ENCODE measurements at places on chromosomes 1 and 21. TPM values are rescaled to one million over a fixed set of nuclear protein-coding genes. Genes with fewer than 3 reads are reported as not detected.

Gene MPC2
- 50.7 TPM for total RNA-seq

Gene PARS2
- total RNA-seq = 4.4 TPM

Gene KRTAP11-1
- not detected for total RNA-seq

Gene PODN
- 5.6 TPM for total RNA-seq

Gene GBP6
- total RNA-seq = under 0.01 TPM

Gene SYTL1
- under 0.01 TPM for total RNA-seq

Gene AIM2
- total RNA-seq = not detected

Gene DMBX1
- not detected for total RNA-seq

Gene CAMTA1
- total RNA-seq = 59.6 TPM

Gene ETV3L
- not detected for total RNA-seq

Gene TRAF5
- total RNA-seq = 5.2 TPM

Gene PRKCZ
- 3.3 TPM for total RNA-seq

Gene PLA2G2C
- total RNA-seq = not detected

Gene ALX3
- not detected for total RNA-seq

Gene CRB1
- under 0.01 TPM for total RNA-seq

Gene TIE1
- 6.3 TPM for total RNA-seq

Gene LCE1D
- total RNA-seq = not detected

Gene SUSD4
- under 0.01 TPM for total RNA-seq

Gene TMEM54
- 25.9 TPM for total RNA-seq

Gene CCDC30
- 1.4 TPM for total RNA-seq

Gene HFM1
- 0.28 TPM for total RNA-seq

Gene TRABD2B
- 0.28 TPM for total RNA-seq

Gene ERG
- 0.56 TPM for total RNA-seq

Gene LEFTY2
- not detected for total RNA-seq

Gene KCNT2
- total RNA-seq = 2.8 TPM

Gene MYBPHL
- not detected for total RNA-seq

Gene PER3
- total RNA-seq = 2.9 TPM

Gene PDZK1IP1
- total RNA-seq = 0.58 TPM

Gene MTARC2
- total RNA-seq = 4.8 TPM

Gene TFF3
- not detected for total RNA-seq

Gene RGSL1
- total RNA-seq = not detected

Gene TMCC2
- total RNA-seq = 2.3 TPM

Gene DDAH1
- total RNA-seq = 60.4 TPM

Gene EBNA1BP2
- total RNA-seq = 59.5 TPM

Gene FAM78B
- total RNA-seq = under 0.01 TPM

Gene LAMB3
- total RNA-seq = 11.3 TPM

Gene CR1L
- total RNA-seq = not detected

Gene HCRTR1
- total RNA-seq = not detected

Gene TRNP1
- 17.4 TPM for total RNA-seq

Gene CD53
- not detected for total RNA-seq

Gene STPG1
- total RNA-seq = 3.8 TPM

Gene F3
- 51.6 TPM for total RNA-seq

Gene RPRD2
- total RNA-seq = 6.5 TPM

Gene OVAAL
- total RNA-seq = not detected

Gene CLCA1
- total RNA-seq = not detected

Gene ACTA1
- total RNA-seq = not detected

Gene CRYBG2
- total RNA-seq = not detected

Gene TTC24
- not detected for total RNA-seq

Gene CCDC190
- total RNA-seq = 1.1 TPM

Gene LCK
- not detected for total RNA-seq

Gene CFHR2
- not detected for total RNA-seq

Gene TEDDM1
- not detected for total RNA-seq

Gene MFAP2
- total RNA-seq = 4.6 TPM

Gene OR2T33
- total RNA-seq = not detected

Gene CRP
- total RNA-seq = not detected

Gene ILDR2
- under 0.01 TPM for total RNA-seq

Gene AMY1A
- total RNA-seq = not detected

Gene ORC1
- 10.5 TPM for total RNA-seq

Gene EGLN1
- 71.5 TPM for total RNA-seq

Measured in regular cardiac myocyte (primary cell).